ENCODE measurements at places on chromosomes 4 and X.

DNA sequence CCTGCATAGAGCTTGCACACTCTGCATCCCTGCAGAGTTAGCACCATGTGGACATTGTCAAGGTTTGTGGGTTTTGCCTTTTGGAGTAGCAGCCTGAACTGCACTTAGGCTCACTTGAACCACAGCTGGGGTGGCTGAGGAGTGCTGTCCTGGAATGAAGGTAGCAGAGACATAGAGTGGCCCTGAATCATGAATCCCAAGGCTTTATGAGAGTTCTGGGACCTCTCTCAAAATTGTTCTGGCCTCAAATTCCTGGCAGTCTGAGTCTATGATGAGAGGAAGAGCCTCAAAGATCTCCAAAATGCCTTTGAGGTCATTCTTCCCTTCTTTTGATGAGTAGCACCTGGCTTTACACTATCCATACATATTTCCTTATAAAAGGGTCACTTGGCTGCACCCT lies 37.1 kb upstream of the ADH1C start:
- no peak for DNase-seq

- DNase-seq: no peak
These were observed 34.5 kb upstream of the CDKN2AIP start for GRCh38 chr4:183409934-183410333.

DNA sequence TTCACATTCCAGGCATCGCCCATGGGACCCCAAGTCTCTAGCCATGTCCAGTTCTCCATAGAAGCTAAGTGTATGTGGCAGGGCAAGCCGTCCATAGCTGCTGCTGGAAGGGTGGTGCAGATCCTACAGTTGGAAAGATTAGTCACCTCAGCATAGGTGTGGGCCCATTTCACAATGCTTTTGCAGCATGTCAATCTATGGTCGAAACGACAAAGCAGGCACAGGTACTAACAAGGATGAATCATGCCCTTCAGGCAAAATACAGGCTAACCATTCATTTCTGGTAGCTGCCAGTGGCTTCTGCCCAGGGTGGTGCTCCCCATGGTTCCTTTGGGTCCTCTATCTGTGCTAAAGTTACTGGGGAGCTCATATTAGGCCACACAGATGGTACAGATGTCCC lies 225.2 kb downstream of the ADGRL3 start:
- DNase-seq: no peak

- DNase-seq: no peak
These were observed 187.7 kb upstream of the HCCS start for GRCh38 chrX:10923466-10923865.

- no peak for DNase-seq
These were observed 53.0 kb downstream of the C4orf50 start for GRCh38 chr4:5965225-5965624.

GRCh38 chr4:127498366-127498765 lies 134.4 kb upstream of the INTU start:
- DNase-seq: no peak

DNA sequence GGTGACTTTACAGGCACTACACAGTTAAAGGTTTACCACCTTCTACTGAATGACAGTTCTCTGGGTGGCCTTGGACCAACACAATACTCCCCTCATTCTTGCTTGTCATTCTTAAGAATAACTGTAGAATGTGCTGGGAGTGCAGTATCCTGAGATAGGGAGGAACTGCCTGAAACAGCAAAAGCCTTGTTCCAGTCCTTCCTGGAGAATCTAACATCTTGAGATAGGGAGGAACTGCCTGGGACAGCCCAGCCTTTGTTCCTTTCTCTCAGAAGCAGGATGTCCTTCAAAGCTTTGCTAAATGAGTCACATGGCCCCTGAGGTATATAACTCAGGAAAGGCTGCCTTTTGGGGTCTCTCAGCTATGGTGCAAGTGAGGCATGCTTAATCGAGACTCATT lies 145.7 kb upstream of the MBNL3 start:
- no peak for DNase-seq

DNA sequence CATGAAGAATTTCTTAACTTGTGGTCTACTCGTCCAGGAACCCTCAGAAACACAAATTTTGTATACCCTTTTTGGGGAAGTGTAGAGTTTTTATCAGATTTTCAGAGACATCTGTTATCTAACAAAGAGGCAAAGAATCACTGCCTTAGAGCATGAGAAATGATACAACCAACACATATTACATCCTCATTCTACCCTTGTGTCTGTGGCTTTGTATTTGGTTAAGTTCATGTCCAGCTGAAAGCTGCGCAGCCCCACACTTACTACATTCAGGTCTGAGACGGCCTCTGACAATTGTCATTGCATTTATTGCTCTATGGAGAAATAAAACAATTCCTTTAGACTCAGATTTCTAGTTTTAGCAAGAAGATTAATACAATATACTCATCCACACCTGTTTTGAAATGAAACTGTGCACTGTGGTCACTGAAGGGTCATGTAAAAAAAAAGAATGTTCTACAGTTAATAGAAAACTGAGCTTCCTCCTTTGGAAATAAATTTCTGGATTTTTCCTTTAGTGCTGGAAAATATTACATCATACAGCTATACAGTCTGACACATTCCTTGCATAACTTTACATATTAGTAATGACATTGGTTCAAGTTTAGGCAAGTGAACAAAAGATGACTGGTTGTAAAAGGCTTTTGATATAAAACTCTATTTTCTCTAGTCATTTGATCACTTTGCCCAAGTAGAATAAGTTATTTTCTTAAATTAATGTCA lies 39.8 kb downstream of the GLRB start:
- peak; percentile 7 for DNase-seq

GRCh38 chr4:6302869-6303268 lies 33.2 kb downstream of the WFS1 start:
- DNase-seq: no peak

GRCh38 chr4:121656269-121656641 lies 40.5 kb downstream of the ANXA5 start:
- DNase-seq: peak; percentile 51

DNA sequence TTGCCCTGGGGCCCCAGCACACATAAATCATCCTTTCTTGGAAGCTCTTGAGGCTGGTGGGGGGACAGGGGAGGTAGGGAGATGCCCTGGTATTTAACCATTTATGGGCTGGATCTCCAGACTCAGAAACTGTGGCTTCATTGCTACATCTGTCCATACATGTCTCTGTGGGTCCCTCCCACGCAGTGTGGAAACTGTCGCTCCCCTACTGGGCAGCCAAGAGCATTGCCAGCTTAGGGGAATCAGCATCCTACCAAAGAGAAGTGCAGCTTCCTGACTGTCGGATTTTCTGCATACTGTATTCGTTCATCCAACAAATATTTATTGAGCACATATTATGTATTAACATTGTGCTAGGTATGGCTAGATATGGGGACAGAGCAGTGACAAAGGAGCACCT lies 3.7 kb downstream of the GRIPAP1 start:
- no peak for DNase-seq

GRCh38 chr4:173185847-173186510 lies 17.4 kb downstream of the GALNT7 start:
- DNase-seq: no peak

GRCh38 chr4:54744487-54744886 lies 86.7 kb downstream of the KIT start:
- no peak for DNase-seq

- DNase-seq: peak; percentile 53
These were observed 50.2 kb downstream of the DDX3X start for GRCh38 chrX:41384051-41384705.

DNA sequence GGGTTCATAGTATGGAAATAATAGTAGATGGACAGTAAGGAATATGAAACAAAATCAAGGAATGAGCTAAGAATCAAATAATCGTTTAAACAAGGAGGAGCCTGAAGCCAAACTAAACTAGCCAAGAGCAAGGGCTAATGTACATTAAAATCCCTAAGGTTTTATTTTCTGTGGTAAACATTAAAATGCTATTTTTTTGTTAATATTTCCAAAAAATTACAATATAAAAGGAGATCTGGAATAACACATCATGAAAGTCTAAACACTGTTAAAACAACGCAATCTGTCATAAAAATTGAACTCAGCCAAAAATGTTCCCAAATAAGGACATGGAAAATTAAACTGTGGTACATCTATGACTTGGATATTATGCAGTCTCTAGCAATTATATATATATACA lies 188.2 kb downstream of the RNF150 start:
- DNase-seq: no peak

DNA sequence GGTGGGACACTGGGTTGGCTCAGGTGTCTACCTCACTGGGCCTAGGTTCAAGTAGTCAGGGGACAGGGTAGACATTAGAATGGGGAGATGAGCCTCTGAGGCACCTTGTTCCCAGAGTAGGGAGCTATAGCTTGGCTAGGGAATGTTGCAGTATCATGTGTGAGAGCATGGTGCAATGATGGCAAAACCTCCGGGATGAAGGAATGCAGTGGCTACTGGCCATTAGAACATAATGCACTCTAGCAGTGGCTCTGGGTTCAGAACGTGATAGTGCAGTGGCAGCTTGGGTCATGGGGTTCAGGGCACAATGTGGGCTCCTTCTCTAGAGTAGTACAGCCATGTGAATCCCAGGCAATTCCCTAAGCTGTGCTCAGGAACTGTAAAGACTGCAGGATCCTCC lies 471.5 kb downstream of the CCSER1 start:
- DNase-seq: no peak

DNA sequence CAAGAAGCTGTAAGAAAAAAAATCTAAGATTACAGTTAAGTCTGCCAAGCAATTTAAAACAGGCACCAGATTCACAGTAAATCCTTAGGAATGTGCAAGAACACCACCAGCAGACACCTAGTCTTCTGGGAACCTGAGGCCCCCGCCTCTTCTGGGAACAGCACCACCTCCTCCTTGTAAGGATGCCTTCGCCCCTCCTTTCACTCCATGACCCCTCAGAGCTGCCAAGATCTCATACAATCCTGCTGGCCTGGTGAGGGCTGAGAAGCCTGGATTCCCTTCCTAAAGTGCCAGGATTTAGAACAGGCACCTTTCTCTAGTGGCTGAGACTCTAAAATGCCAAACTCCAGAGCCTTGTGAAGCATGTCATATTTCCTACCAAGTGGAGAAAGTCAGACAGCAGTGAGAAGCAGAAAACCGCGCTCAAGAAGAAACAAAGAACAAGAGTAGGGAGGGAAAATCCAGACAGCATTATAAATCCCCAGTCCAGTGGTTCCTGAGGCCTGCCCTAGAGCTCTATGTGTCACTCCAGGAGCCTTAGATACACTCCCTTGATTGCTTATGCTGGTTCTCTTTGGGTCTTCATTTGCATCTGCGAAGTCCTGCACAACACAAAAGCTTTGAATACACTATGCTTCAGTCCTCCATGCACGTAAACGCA lies 166.4 kb downstream of the TSPAN5 start:
- DNase-seq: no peak
